Stimulated activated CD4-positive, alpha-beta T cell treated with anti-CD3 and anti-CD28 coated beads, Interleukin-1b, Interleukin-23, amount 100 ng/mL, for 4 hours (primary cell): ENCODE measurements at places on chromosomes 6 and 20.
A peak's percentile ranks its signal among the peaks of the same experiment; 100 is the strongest.

- DNase-seq: peak; percentile 37
Measured at GRCh38 chr6:133817460-133818047, 71.4 kb upstream of the TCF21 start.

GRCh38 chr20:53693262-53693871 lies 99.7 kb upstream of the ZNF217 start:
- DNase-seq: no peak

GRCh38 chr6:33080127-33081089 lies 4.6 kb downstream of the HLA-DPB1 start:
- no peak for DNase-seq

DNA sequence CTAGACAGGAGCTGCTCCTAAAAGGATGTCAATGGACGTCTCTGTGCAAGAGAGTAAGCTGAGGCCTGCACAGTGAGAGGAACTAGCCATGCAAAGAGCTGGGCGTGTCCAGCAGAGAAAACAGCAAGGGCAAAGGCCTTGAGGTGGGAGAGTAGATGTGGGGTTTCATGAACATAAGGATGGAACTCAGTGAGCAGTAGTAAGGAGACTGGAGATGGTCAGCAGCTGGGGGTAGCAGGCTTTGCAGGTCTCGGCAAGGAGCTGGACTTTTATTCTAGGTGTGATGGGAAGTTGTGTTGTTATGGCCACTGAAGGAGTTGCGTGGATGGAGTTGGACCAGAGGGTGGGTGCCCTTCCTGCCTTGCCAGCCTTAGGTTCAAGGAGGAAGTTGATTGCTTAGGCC lies 90.7 kb upstream of the SIRPA start:
- DNase-seq: no peak

DNA sequence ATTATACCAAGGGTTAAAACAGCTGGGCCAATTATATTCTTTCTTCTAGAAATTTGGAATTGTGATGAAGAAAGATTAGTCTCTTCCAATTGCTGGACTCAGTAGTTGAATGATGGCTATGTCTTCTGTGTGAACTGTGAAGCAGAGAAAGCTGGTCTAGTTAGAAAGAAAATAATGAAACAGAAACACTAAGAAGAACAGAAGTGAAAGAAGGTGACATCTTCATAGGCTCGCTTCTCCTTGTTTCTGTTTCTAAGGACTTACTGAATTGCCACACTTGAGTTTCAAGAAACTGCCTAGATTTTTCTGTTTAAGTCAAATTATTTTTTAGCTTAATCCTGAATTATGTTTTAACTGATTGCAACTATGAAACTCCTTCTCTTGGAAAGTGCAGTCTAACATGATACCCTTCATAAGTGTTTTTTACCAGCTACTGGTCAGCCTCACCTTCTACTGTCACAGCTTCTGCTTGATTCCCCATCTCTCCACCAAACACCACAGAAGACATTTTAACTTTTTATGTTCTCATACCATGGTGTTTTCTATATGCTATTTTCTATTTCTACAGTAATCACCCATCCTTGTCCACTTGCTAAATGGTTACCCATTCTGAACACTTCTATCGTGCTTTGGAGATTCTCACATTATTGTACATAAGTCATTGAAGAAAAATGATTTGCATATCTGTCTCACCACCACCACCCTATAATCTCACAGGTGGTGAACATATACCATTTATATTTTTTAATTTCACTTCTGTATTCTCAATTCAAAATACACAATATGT lies 268.8 kb downstream of the GRIK2 start:
- DNase-seq: no peak

DNA sequence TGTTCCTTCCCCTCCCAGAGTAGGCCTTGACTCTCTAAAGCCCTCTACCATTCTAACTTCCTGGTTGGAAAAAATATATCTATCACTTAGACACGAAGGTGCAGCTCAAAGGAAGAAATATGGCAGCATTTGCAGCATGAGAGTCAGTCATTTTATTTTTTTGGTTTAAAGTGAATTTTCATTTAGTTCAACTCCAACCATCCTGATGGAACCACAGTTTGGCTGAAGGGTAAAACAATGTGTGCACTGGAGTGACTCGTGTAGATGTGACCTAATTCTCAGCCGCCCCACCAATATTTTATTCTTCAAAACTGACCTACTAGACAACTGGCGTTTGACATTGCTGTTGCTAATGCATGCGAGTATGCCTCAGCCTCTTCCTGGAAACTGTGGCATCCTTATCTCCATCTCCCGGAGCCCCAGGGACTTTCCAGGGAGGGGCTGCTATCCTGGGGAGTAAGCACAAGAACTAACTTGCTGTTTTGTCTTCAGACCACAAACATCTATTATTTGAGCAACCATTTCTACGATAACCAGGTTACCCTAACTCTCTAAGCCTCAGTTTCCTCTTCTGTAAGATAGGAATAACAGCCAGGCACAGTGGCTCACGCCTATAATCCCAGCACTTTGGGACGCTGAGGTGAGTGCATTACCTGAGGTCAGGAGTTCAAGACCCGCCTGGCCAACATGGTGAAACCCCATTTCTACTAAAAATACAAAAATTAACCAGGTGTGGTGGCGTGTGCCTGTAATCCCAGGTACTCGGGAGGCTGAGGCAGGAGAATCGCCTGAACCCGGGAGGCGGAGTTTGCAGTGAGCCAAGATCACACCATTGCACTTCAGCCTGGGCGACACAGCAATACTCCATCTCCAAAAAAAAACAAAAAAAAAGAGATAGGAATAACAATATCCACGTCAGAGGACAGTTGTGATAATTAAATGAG lies 148.7 kb upstream of the JARID2 start:
- no peak for DNase-seq

- DNase-seq: no peak
Measured at GRCh38 chr6:132498638-132499037, 14.3 kb downstream of the STX7 start.

DNA sequence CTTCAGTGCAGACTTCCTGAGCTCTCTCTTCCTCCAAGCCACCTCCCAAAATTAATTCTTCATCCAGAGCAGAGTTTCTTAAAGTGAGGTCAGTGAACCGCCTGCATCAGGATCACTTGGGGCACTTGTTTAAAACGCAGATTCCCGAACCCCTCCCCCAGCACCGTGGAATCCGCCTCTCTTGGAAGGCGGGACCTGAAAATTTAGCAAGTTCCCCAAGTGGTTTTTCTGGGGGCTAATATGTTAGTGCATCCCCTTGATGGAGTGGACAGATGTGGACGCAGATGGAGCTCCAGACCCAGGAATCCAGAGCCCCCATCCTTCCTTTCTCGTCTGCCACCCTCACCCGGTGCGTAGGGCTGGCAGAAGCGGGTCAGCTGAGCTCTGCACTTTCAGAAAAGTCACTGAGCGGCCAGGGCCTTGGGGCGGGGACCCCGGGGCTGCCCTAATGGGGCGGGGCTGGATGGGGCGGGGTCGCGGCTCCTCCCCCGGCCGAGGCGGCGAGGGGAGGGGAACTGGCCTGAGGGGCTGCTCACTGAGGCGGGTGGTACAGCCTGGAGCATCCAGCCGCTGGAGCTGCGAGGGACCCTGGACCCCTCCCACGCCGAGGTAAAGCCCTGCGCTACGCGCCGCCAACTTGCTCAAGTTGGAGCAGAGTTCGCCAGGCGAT lies at the start of the genes DEFB124 and REM1:
Gene DEFB124 (minus strand): TSS at position 370 of the 670 bp plus-strand sequence. CDS start 2,114 bp downstream, outside the sequence.
Gene REM1 (plus strand): TSS at position 531 of the 670 bp plus-strand sequence. CDS start 1,158 bp downstream, outside the sequence.
- DNase-seq: no peak

DNA sequence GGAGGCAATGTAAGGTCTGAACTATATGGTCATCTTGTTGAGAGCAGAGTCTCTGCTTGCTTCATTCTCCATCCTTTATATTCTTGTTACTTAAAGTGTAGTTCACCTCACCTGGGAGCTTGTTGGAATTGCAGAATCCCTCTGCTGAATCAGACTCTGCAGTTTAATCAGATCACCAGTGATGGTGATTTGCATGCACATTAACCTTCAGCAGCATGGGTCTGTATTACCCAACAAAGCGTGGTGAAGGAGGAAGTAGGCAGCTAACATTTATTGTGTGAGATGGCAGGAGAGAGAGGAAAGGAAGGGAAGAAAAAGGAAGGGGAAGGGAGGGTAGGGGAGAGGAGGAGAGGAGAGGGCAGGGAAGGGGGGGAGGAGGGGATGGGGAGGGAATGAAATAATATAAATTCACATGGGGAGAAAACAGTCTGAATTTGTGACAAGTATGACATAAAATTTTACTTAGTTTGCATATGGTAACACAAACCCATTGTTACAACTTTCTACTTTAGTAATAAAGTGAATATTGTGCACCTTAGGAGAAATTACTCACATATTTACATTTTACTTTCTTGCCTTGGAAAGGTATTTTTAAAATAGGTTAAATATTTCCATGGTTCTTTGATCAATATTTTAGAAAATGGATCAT lies 740.7 kb downstream of the DHX35 start:
- no peak for DNase-seq

GRCh38 chr6:21375151-21376116 lies 218.1 kb upstream of the SOX4 start:
- DNase-seq: no peak
